ENCODE measurements at places on chromosomes 16 and 17. TPM values are rescaled to one million over a fixed set of nuclear protein-coding genes. Genes with fewer than 3 reads are reported as not detected.

Gene OSGIN1
- total RNA-seq: 8.6 TPM

Gene FAM83G
- total RNA-seq: 11.1 TPM

DNA sequence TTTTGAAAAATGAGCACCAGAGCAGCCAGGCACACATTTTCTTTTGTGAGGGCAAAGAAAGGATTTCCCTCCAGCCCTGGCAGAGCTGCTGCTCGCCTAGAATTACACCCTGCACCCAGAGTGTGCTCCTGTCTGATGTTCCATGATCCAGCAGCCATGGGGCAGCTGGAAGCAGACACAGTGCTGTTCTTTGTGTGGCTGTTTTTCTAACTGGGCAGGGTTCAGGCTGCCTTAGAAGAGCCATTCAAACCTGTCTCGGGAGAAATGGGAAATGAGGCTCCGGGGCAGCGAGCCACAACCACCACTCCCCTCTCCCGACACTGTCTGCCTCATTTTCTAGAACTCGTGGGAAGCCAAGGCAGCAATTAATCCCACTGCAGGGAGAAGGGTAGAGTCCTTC, 28.9 kb downstream of the LITAF start:
- H3K36me3 ChIP-seq: no peaks in the 10 kb centered on the region
- no peak for DNase-seq
- H3K27ac ChIP-seq: no peak overlapping the region

Gene C16orf46
- 0.53 TPM for total RNA-seq

DNA sequence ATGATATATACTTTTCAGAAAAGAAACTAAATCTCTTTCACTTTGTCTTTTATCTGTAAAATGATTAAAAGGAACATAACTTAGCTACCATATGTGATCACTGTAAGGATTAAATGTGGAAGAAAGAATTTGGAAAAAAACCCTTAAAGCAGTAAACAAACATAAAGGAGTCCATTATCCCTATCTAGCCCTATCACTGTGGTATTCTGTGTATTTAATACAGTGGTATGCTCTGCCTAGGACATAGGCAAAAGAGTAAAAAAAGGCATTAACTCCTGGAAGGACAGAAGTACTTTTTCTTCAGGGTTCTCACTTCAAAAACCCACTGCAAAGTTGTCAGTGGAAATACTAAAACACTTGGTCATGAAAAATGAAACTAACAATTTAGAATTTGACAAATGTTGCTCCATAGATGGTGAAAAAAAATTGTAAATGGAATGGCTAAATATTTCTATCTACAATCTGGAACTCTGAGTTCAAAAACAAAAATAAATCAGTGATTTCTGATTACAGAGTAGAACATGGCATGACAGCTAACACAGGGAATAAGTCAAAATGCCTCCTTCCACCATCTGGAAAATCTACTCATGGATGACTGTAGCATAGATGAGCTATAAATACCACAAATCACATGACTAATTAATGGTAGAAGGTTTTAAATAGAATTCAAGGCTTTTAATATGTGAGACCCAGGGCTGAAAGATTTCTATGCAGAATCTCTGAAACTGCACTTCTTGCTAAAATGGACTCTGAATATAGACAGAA, 140.1 kb downstream of the ITFG1 start:
- no peaks in the 10 kb centered on the region for H3K27me3 ChIP-seq
- H3K36me3 ChIP-seq: no peaks in the 10 kb centered on the region
- H3K27ac ChIP-seq: no peak overlapping the region

DNA sequence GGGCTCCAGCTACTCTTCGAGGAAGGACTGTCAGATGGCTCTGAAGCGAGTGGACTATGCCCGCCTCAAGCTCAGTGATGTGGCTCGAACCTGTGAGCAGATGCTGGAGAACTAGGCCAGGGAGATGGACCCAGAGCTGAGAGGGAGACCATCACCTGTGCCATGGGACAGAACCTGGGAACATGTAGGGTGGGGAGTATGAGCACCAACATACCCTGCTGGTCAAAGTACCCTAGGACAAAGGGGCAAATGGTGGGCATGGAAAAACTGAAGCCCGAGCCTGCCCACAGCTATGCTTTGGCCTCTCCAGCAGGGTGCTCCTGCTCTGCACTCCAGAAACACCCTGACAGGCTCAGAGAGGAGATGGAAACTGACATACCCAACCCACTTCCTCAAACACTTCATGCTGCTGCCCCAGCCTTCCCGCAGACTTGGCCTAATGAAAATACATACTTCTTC, 1.9 kb downstream of the MED11 start:
- no peak for DNase-seq
- H3K4me3 ChIP-seq: no peak overlapping the region
- H3K27ac ChIP-seq: no peak overlapping the region
- no peaks in the 10 kb centered on the region for H3K36me3 ChIP-seq
- H3K27me3 ChIP-seq: peaks cover 1% of the 10 kb centered on the region

- H3K4me3 ChIP-seq: peak overlapping the region; percentile 55
- no peaks in the 10 kb centered on the region for H3K27me3 ChIP-seq
- H3K36me3 ChIP-seq: peaks cover 8% of the 10 kb centered on the region
- no peak for DNase-seq
Observed at GRCh38 chr17:5582209-5583185, 1.8 kb downstream of the NLRP1 start.

Gene RHBDL1
- 1.8 TPM for total RNA-seq

DNA sequence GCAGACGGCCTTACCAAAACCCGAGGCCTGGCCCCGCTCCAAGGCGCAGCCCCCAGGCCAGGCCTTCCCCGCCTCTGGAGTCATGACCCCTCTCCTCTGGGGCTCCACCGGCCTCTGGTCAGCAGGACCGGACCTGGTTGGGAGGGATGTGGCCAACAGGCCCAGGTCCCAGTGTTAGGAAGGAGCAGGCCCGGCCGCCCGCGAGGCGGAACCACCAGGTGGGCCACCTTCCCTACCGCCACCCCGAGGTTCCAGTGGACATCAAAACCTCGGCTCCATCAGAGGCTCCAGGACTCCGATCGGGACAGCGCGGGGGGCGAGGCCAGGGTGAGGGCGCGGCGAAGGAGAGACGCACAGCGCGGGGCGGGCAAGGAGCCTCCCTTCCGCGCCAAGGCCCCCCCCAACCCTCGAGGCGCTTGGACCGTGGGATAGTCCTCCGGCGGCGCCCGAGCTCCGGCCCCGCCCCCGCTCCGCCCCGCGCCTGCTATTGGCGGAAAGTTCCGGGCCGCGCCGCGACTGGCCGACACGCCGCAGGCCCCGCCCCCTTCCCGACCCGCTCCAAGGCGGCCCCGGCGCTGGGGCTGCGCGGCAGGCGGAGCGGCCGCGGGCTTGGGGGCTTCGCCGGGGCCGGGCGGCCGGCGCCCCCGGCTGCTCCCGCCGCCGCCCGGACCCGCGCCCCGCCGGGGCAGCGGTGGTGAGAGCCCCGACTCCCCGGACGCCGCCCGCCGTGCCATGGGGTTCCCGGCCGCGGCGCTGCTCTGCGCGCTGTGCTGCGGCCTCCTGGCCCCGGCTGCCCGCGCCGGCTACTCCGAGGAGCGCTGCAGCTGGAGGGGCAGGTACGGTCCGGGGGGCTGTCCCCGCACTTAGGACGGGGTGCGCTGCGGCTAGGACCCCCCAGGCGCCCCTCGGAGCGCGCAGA, at the start of gene METRN:
Gene METRN (plus strand): TSS at position 561 of the 919 bp plus-strand sequence. CDS start 172 bp downstream, at position 733.
- peaks cover 10% of the 10 kb centered on the region for H3K4me1 ChIP-seq
- peak within 1 kb of the TSS; percentile 58 for H3K4me3 ChIP-seq

DNA sequence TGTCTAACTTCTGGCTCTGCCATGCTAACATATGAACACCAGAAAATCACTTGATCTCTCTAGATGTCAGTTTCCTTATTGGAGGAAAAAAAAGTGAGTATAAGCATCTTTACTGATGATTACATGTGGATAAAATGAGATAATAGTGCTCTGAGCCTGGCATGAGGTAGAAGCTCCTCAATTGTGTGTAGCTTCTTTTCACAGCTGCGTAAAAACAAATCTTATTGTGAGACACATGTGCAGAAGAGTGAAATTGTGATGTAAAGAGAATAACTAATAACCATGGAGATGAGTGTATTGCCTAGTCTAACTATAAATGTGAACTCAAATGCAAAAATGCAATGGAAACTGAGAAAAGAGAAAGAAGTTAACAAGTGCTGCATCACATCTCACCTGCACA, 44.7 kb downstream of the CDH11 start:
- DNase-seq: no peak
- no peaks in the 10 kb centered on the region for H3K4me1 ChIP-seq
- H3K36me3 ChIP-seq: no peaks in the 10 kb centered on the region
- no peak overlapping the region for H3K4me3 ChIP-seq
- H3K27ac ChIP-seq: no peak overlapping the region
- no peaks in the 10 kb centered on the region for H3K27me3 ChIP-seq

Gene TRAF7
- 159 TPM for total RNA-seq

Gene AURKB
- total RNA-seq: 104 TPM

DNA sequence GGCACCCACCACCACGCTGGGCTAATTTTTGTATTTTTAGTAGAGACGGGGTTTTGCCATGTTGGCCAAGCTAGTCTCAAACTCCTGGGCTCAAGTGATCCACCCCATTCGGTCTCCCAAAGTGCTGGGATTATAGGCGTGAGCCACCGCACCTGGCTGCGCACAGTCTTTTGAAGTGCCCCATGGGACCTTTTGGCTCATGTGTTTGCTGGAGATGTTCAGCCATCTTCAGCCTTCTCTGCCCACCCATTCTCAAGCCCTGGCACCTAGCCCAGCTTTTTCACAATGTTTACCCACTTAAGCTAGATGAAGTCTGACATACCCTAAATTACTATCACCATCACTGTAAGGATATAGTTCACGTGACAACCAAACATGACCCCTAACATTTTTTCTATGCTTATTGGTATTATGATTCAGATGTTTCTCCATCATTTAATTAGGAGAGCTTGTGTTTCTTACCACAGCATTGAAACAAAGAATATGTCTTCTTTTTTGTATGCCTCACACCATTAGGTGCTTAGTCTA, 32.3 kb downstream of the PECAM1 start:
- no peak for DNase-seq
- peak overlapping the region; percentile 25 for H3K27ac ChIP-seq
- H3K36me3 ChIP-seq: peaks cover 53% of the 10 kb centered on the region
- no peak overlapping the region for H3K4me3 ChIP-seq

DNA sequence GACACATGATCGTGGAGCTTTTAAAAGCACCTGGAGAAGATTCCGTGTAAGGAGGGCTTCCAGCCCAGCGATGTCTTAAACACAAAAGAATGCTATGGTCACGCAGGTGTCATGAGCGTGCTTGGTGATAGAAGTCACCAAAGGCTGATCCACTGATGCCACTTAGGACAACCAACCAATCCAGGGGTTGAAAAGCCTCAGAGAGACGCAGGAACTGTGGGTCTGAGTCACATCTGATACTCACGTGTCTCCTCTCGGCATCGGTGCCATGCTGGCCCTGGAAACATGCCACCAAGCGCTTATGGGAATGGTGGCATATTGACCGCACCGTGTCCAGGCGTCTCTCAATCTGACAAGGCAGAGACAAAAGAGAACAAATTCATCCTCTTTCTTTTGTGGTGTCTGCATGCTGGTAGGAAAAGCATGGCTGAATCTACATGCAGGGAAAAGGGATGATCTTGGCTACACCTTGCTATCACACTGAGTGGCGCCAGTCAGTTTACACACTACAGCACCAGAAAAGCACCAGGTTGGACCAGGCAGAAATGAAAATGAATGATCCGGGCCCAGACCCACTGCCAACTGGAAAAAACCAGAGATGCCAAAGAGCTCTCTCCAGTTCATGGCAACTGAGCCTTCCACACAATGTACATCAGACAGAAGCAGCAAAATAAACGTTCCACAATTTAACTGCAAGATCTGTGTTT, 38.0 kb downstream of the ARHGAP17 start:
- H3K27ac ChIP-seq: peak overlapping the region; percentile 76
- no peaks in the 10 kb centered on the region for H3K27me3 ChIP-seq
- no peak overlapping the region for H3K4me3 ChIP-seq
- DNase-seq: no peak
- H3K36me3 ChIP-seq: peaks cover 21% of the 10 kb centered on the region

Gene MED13
- total RNA-seq: 52.3 TPM

Gene HEATR9
- not detected for total RNA-seq

- H3K4me1 ChIP-seq: no peaks in the 10 kb centered on the region
- no peaks in the 10 kb centered on the region for H3K36me3 ChIP-seq
Observed at GRCh38 chr16:66052745-66053144, 313.7 kb upstream of the CDH5 start.

DNA sequence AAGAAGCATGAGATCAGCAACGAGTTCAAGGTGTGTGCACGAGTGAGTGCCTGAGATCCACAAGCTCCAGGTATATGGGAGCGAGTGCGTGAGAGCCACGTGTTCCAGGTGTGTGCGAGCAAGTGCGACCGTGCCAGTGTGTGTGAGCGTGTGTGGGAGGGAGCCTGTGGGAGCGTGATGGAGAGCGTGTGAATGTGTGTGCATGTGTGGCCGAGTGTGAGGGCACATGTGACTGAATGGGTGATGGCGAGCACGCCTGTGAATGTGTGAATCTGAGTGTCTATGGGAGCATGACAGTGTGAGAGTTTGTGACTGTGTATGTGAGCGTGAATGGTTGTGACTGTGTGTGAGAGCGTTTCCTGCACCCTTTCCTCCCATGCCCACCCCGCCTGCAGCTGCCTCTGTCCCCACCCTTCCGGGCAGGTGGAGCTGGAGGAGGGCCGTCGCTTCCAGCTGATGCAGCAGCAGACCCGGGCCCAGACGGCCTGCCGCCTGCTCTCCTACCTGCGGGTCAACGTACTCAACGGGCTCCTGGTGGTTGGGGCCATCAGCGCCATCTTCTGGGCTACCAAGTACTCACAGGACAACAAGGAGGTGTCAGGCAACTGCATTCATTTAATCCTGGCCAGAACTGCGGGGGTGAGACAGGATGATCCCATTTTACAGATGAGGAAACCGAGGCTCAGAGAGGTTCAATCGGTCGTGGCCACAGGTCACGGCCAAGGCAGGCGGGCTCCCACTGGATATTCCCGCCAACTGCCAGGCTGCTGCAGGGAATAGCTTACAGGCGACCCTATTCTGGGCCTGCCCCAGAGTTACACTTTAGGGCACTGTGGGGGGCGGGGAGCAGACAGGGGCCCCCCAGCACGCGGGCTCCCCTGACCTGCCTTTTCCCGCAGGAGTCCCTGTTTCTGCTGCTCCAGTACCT, 3.7 kb downstream of the TMC8 start:
- no peaks in the 10 kb centered on the region for H3K36me3 ChIP-seq
- no peak overlapping the region for H3K4me3 ChIP-seq
- H3K4me1 ChIP-seq: peaks cover 11% of the 10 kb centered on the region
- H3K27ac ChIP-seq: no peak overlapping the region
- DNase-seq: peak; percentile 52

Gene WSCD1
- total RNA-seq: 45.7 TPM

DNA sequence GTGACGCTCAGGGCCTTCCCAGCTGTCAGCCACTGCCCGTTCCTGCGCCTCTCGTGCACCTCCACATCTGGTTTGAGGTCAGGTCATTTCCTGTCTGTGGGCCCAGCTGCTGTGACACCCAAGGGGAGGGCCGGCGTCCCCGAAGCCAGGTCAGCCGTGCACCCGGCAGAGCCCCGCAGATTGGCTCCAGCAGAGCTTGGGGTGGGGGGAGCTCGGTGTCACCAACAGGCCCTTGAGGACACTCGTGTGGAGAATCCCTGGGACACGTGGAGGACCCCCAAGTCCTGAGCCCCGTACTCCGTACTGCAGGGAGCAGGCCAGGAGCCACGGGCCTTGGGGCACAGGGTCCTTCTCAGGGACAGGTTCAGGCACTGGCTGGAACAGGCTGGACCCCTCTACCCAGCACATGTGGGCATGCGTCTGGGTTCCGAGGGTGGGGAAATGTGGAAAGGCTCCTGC, 4.8 kb downstream of the SPATA2L start:
- H3K4me1 ChIP-seq: peaks cover 9% of the 10 kb centered on the region
- H3K27me3 ChIP-seq: no peaks in the 10 kb centered on the region
- no peak overlapping the region for H3K27ac ChIP-seq

Gene PRRT2
- 3.3 TPM for total RNA-seq

Gene SEPTIN1
- 1.2 TPM for total RNA-seq

- H3K4me3 ChIP-seq: no peak overlapping the region
- H3K27me3 ChIP-seq: no peaks in the 10 kb centered on the region
- no peaks in the 10 kb centered on the region for H3K36me3 ChIP-seq
Observed at GRCh38 chr16:14029658-14030057, 41.5 kb upstream of the MRTFB start.
